ENCODE measurements at places on chromosomes 13 and 19. TPM values are rescaled to one million over a fixed set of nuclear protein-coding genes. Genes with fewer than 3 reads are reported as not detected.

- DNase-seq: no peak
- H3K4me3 ChIP-seq: no peak overlapping the region
- H3K27me3 ChIP-seq: no peaks in the 10 kb centered on the region
- no peaks in the 10 kb centered on the region for H3K4me1 ChIP-seq
- peaks cover 12% of the 10 kb centered on the region for H3K36me3 ChIP-seq
Observed at GRCh38 chr19:48378194-48378570, 13.2 kb downstream of the KDELR1 start.

DNA sequence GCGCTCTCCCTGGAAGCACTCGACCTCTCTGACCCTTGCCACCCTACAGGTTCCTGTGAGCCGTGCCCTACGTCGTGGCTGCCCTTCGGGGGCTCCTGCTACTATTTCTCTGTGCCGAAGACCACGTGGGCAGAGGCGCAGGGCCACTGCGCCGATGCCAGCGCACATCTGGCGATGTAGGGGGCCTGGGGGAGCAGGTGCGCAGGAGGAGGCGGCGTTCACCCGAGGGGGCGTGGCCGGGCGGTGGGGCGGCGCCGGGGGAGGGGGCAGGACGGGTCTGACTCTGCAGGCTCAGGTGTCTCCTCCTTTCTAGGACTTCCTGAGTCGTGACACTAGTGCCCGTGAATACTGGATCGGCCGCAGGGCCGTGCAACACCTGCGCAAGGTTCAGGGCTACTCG is 26.4 kb downstream of the CLEC4M start:
- H3K36me3 ChIP-seq: no peaks in the 10 kb centered on the region
- no peaks in the 10 kb centered on the region for H3K4me1 ChIP-seq
- H3K4me3 ChIP-seq: no peak overlapping the region
- no peaks in the 10 kb centered on the region for H3K27me3 ChIP-seq
- no peak for DNase-seq
- H3K27ac ChIP-seq: no peak overlapping the region

GRCh38 chr19:9941231-9941630 is 4.9 kb upstream of the OLFM2 start:
- no peaks in the 10 kb centered on the region for H3K36me3 ChIP-seq
- no peak overlapping the region for H3K4me3 ChIP-seq
- H3K27me3 ChIP-seq: no peaks in the 10 kb centered on the region
- no peak overlapping the region for H3K27ac ChIP-seq
- no peaks in the 10 kb centered on the region for H3K4me1 ChIP-seq

DNA sequence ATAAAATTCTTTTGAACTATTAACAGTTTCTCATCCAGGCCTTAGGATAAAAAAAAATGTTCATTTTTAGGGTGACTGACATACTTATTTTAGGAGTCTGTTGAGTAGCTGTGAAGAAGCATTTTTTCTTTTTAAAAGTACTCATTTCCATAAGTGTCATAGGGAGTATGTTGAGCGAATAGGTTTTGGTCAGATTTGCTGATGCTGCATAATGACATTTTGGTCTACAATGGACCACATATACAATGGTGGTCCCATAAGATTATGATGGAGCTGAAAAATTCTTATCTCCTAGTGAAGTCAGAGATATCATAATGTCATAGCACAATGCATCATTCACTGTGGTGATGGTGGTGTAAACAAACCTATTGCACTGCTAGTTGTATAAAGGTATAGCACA is 17.4 kb downstream of the NBEA start:
- no peak for DNase-seq
- no peak overlapping the region for H3K4me3 ChIP-seq
- H3K27ac ChIP-seq: no peak overlapping the region
- H3K27me3 ChIP-seq: no peaks in the 10 kb centered on the region

ODAD3 gene
- 1.8 TPM for polyA plus RNA-seq

KLK12 gene
- not detected for polyA plus RNA-seq

DLEU7 gene
- 0.02 TPM for polyA plus RNA-seq
